ENCODE measurements at places on chromosomes 5 and 9.

DNA sequence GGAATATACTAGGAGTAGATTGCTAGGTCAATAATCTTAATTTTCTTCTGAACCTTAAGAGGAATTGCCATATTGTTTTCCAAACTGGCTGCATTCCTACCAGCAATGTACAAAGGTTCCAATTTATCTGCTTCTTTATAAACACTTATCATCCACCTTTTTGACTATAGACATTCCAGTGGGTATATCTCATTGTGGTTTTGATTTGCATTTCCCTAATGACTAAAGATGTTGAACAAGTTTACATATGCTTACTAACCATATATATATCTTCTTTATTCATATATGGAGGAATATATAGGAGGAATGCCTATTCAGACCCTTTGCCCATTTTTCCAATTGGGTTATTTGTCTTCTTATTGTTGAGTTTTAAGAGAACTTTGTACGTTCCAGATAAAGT, 7.6 kb downstream of the DNAJC18 start:
- no peak for DNase-seq

- no peak for DNase-seq
These were observed 15.4 kb downstream of the HAUS6 start for GRCh38 chr9:19087106-19088000.

GRCh38 chr5:93519740-93520139, 61.3 kb downstream of the NR2F1-AS1 start:
- no peak for DNase-seq

- DNase-seq: no peak
These were observed 369.9 kb downstream of the EFNA5 start for GRCh38 chr5:107300721-107301327.

DNA sequence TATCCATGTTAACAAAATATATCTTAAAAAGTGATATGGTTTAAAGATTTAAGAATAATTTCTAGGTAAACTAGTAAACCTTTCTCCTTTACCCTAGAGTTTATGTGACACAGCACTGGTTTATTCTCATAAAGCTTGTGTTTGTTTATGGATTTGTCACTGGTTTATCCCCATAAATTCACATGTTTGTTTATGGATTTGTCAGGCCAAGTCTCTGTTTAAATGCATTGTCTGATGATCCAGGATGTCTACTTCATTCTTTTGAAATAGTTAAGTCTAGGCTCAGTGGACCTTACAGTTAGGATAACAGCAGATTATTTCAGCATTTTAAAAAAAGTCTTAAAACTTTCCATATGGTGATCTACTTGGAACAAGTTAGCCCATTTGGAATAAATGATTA, 334.0 kb downstream of the ARRDC3 start:
- DNase-seq: no peak

All from ureter (tissue), 1 donor.